Keratinocyte (primary cell): ENCODE measurements at places on chromosomes 7 and 10. TPM values are rescaled to one million over a fixed set of nuclear protein-coding genes. Genes with fewer than 3 reads are reported as not detected.

- no peak for DNase-seq
Observed at GRCh38 chr7:91235211-91235832, 28.9 kb upstream of the FZD1 start.

DNA sequence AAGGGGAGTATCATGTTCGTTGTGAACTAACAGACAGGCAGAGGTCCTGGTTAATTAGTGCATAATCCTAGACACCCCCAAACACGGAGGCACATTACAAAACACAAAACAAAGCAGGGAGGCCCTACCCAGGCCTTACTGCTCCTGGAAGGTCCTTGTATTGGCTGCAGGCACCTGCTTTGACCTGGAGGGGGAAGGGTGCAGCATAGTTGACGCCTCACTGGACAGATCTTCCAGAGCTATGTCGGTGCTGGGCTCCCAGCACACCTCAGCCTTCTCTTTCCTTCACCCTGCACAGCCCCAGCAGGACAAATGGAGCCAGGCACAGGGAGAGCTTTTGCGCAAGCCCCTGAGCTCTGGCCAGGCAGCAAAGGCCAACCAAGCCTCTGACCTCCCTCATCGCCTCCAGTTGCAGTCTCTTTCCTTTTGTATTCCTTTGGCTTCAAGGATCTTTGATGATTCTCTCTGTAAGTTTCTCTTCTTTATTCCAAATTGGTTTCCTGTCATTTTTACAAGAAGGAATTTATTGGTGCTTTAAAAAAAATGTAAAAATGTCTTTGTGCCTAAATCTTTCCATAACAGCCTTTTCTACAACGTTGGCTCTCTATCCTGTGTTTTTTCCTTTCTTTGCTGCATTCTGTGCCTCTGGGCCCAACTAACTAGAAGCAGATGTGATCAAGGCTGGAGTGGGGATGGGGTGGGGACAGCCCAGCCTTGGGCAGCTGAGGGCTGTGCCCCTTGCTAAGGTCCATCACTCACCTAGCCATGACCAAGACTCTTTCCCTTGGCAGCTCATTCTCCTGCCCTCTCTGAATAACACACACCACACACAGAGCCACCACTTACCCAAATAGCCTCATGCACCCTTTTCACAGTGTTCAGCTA lies 317.1 kb upstream of the NPVF start:
- DNase-seq = no peak

GRCh38 chr10:89861584-89862301 lies 160.4 kb downstream of the KIF20B start:
- DNase-seq = peak; percentile 46

DNA sequence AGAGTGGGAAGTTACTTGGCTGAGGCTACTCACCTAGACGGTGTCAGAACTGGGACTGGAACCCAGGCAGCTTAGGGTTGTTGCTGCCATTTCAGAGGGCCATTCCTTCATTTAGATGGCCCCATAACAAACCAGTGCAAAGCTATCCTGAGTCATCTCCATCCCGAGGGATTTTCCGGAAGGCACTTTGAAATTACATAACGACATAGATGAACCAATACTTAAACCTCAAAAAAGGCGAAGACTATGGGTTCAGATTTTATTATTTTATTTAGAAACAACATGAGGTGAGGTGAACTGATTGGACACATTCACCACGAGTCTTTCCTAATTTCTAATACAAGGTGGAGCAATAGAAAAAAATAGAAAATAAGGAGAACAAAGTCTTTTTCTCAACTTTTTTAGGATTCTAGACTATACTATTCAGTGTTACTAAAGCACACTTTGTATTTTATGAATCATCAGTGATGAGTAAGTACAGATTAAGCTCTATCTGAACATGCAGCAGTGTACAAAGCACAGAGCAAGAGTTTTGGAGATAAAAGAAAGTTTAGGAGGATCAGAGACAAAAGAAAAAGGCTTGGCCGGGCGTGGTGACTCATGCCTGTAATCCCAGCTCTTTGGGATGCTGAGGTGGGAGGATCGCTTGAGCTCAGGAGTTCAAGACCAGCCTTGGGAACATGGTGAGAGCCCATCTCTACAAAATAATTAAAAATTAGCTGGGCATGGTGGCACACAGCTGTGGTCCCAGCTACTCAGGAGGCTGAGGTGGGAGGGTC lies 79.5 kb upstream of the SVIL start:
- peak; percentile 56 for DNase-seq

DNA sequence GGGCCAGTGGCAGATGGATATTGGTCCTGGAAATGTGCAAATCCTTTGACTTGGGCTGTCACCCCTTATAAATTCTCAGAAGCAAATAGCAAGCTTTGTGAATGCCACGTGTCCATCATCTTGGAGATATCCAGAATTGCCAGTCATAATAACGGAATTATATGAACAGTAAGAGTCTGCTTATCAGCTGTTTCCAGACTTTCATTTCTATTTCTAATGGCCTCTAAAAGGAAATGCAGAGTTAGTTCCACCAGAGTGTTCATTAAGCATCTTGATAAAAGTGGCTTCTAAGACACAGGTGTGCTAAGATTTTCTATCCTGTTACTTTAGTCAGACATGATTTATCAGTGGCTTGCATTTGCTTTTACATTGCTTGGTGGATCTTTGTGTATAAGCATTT lies 87.4 kb downstream of the RAMP3 start:
- no peak for DNase-seq

DNA sequence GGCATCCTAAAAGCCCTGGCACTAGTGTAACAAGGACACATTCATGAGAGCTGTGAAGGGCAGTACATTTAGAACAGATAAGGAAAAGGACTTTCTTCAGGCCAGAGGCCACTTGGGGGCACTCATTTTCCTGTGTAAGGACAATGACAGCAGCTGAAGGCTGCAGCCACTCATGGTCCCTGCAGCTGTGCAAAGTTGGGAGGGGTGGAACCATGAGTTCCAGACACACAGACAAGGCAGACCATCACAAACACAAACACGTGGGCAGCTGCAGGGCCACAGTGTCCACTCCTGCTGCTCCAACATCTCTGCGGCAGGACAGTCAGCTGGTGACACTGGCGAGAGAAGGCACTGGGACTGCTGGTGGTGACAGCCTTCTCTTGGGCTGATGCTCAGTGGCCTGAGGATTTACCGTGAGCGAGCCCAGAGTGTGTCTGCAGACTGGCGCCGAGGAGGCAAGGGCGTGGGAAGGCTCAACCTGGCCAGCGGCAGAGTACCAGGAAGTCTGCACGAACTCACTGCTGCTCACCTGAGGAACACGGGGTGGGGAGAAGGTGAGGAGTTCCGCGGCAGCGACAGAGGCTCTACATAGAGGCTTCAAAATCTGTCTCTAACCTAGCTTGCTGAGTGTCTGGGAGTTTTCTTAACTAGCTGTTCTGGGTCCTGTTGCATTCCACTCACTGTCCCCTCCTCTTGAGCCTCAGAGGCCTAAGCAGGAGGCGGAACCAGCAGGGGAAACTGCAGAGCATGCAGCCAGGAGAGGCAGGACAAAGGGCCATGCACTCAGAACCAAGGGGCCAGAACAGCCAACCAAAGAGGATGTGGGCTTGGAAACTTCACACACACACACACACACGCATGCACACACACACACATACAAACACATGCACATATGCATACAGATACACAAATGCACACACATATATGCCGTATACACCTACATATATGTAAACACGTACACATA lies 76.5 kb upstream of the DDC start:
- DNase-seq = no peak

- no peak for DNase-seq
Observed at GRCh38 chr10:26358071-26358470, 80.1 kb upstream of the APBB1IP start.

DNA sequence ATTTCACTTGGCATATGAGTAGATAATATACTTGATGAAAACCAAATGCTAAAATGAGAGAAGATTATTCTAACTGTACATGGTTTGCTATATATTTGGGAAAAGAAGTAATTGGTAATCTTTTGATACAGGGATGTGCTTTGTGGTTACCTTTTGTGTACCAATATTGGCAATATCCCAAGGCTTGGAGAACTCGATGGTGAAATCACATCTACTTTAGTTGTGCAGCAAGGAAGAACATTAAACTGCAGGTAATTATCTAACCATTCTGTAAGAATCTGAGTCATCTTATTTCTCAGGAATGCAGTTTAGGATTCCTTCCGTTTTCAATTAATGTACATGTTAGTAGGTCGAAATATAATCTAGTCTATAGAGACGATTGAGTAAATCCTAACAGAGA lies 64.1 kb downstream of the SRI start:
- DNase-seq = no peak

DNA sequence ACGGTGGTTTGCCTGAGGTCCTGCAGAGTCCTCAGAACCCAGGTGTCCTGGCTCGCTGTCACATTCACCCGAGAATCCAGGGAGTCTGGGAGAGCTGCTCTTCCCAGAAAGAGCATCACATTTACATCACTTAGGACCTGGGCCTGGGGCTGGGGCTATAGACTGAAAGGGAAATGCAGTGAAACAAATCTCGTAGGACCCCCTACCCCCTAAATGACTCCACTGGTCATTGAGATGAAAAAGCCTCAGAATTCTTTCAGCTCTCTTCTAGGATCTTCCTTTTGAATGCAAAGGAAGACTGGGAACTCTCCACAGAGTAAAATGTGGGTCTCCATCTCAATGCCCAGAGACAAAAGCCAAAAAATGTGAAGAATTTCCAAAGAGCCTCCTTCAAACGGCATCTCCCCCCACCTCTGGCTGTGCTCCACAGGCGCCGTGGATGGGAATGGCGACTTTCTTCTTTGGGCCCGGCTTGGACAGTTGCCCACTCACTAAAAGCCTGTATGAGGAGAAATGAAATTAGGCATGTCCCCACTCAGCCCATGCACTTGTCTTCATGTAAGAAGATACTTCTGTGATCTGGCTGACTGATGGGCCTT lies 49.0 kb upstream of the PODXL start:
- no peak for DNase-seq

DNA sequence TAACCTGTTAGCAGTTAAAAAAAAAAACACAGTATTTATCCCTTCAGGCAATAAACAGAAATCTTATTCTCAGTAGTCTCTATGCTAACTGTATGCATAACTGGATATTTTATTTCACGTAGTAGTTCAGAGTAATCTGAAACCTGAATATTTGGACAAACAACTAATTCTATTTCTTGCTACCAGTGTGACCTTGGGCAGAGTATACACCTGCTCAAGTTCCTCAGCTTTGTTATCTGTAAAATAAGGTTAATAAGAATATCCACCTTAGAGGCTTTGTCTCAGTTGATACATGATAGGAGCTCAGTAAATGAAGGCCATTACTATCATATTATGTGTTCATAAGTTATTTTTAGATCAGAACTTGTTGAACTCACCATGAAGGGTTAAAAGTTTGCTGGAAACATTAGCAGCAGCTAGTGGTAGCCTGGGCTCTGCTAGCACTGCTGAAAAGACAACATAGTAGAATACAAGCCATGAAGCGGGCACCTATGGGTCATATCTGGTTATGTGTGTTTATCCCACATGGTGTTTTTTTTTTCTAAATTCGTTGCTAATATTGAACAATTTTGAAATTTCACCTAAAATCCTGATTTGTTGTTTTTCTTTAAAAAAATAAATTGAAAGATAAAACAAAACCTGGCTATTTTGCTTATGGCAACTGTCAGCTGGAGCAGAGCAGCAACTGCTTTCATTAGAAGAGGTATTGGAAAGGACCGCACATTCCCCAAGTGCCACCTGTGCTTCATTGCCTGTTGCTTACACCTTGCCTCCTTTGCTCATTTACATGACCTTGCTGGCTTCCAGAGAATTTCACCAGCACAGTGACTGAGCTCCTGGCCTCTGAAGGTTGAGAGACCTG lies 303.0 kb downstream of the PRKG1 start:
- no peak for DNase-seq

DNA sequence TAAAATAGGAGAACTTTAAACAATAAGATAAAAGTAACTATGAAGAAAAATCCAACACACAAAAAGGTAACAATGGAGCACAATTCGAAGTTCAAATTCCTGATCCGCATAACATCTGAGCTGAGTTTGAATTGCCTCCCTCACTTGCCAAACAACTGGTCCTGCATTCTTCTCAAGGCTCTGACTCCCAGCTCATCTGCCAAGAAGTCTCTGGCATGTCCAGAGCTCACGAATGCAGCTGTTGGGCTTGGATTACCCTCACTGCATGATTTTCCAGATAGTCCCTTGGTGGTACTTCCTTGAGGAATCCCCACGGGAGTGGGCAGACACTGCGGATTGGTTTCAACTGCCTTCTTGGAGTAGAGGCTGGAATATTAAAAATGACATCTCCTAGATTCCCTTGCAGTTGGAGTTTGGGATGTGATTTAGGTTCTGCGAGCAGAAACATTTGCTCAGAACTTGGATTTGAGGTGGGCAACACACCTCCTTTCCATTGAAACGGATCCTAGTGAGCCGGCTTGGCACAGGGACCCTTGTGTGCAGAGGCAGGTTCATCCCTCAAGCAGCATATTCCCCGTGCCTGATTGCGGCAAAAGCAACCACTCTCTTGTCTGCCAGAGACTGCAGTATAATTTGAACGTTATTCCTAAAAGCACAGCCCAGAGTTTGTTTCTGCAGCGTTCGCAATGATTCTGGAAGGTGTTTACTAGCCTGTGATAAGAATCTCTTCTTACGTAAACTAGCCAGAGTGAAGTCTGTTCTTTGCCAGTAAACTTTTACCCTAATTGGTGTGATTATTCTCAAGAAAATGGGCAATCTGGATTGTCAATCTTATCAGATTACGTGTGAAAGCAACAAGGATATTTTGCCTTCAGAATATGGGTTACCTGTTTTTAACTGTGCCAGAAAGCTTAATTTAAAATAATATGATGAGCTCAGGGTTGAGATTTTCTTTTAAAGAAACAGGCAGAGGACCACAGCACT lies 23.4 kb upstream of the PRKCQ start:
- DNase-seq = no peak

- DNase-seq = no peak
Observed at GRCh38 chr7:14836571-14837189, 65.9 kb downstream of the DGKB start.

GRCh38 chr10:96716390-96716789 lies 3.9 kb downstream of the PIK3AP1 start:
- no peak for DNase-seq

GRCh38 chr10:63166742-63167258 lies 33.7 kb downstream of the NRBF2 start:
- peak; percentile 46 for DNase-seq

GRCh38 chr10:44393834-44394547 lies 9.1 kb upstream of the CXCL12 start:
- DNase-seq = no peak

Gene MACC1
- 9.6 to 16.4 TPM (median 11.3 TPM) in 3 replicates for polyA plus RNA-seq

Gene PHKG1
- 0.18 to 0.49 TPM (median 0.25 TPM) in 3 replicates for polyA plus RNA-seq

Gene NUDT13
- polyA plus RNA-seq = 1.3 to 2.4 TPM (median 1.6 TPM) in 3 replicates

Gene HOXA10
- polyA plus RNA-seq = 1.6 to 4.5 TPM (median 2.4 TPM) in 3 replicates

Gene PRSS1
- polyA plus RNA-seq = not detected in 3 replicates

Gene KIF11
- polyA plus RNA-seq = 1.5 to 10.6 TPM (median 6.3 TPM) in 3 replicates

Gene C10orf143
- polyA plus RNA-seq = 1.2 to 1.8 TPM (median 1.4 TPM) in 3 replicates

Gene KCNK18
- not detected in 3 replicates for polyA plus RNA-seq

Gene PLAC9
- polyA plus RNA-seq = 0.39 to 0.70 TPM in 2 of 3 replicates, not detected in the other
